ENCODE measurements at places on chromosomes 6 and 20.

DNA sequence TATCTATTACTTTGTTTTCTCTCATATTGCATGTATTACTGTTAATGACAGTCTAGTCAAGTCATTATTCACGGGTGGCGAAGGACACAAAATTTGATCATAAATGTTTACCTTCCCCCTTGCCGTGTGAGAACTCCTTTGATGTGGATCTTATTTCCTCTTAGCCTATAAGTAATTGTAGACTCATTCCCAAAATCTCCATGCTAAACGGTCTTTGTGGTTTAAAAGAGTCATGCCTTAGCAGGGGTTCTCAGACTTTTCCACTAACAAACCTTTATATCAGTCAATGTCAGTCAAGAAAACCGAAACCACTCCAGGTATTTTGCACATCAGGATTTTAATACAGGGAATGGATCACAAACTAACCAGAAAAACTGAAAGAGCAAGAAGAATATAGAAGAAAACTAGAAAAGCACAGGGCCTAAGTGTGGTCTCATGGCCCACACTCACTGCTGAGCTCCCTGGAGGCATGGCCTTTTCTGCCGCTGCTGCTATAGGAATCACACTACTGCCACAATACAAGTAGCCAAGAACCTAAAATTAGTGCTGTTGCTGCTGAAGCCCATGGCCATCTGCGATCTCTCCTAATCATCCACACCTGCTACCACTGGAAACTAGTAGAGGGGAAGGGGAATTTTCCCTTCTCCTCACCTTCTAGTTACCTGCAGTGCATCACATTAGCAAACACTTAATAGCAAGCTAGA is 186.0 kb upstream of the POU3F2 start:
- no peak for DNase-seq

DNA sequence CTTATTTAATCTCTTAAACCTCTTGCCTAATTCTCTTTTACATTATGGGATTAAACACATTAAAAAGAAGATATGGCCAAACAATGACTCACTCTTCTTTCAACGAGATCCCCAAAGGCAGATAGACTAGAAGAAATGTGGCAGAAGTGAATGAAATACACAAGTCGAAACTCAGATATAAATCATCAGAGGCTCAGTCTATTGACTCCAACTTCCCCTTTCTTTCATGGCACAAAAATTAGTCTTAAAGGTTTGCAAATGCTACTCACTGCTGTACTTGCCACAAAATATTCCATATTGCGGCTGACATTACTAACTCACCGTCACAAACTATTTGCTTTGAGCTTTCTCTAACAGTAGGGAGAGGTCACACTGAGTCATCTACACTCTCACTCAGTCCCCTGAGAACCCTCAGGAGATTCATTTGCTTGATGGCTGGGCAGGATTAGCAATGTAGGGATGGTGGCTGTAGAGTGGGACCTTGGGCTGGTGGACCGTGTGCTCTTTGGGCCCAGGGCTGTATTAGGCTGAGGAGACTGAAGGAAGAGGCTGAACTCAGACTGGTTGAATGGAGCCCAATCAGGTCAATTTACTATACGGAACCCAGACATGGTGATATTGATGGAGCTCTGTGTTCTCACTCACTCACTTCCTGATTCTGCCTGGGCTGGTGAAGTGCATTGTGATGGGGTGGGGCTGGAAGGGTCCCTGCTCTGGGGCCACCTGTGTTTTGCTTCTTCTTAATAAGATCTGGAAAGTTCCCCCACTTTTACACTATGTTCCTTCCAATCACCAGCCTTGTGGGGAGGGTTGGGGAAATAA is 42.8 kb upstream of the UBR2 start:
- no peak for DNase-seq

DNA sequence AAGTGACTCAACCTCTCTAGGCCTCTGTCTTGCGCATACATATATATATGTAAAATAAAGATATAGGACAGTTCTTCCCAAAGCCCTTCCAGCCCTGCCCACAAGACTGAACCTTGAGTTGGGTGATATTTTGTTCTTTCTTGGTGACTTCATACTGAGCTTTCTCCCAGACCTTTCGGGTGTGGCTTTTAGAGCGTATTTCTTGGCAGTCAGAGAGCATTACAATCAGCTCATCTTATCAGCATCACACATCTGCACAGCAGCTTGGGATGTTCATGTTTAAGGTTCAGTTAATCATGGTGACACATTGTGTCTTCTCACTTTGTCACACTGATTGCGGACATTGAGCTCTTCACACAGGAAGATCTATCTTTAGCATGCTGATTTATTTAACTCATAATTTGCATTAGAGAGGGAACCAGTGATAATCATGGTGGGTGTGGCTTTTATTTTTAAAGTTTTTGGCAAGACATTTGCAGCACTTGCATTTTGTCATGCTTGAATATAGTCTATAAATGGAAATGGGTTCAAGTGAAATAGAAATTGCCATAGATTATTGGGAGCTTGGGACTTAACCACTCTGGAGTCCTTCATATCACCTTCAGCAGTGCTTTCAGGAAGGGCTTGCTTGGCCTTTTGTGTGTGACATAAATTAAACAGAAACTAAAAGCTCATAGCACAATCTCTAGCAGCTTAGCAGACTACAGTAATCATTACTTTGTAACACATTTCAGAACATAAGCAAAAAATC is 8.3 kb downstream of the KIF3B start:
- DNase-seq = no peak

DNA sequence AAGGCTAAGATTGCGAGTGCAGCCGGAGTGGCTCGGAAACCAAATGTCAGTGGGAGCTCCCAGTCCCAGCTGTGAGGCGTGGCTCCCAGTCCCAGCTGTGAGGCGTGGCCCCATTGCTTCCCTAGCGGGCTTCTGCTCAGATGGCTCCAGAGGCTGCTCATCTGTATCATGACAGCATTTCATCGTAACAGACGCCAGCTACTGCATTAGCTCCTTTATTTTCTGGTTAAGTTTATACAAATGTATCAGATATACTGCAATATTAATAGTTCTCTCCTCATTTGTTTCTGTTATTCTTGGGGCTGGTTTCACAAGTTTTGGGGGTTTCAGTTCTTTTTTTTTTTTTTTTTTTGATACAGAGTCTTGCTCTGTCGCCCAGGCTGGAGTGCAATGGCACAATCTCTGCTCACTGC is 34.7 kb upstream of the TBXT start:
- no peak for DNase-seq

- no peak for DNase-seq
Measured at GRCh38 chr20:59453759-59454560, 150.4 kb upstream of the PHACTR3 start.

DNA sequence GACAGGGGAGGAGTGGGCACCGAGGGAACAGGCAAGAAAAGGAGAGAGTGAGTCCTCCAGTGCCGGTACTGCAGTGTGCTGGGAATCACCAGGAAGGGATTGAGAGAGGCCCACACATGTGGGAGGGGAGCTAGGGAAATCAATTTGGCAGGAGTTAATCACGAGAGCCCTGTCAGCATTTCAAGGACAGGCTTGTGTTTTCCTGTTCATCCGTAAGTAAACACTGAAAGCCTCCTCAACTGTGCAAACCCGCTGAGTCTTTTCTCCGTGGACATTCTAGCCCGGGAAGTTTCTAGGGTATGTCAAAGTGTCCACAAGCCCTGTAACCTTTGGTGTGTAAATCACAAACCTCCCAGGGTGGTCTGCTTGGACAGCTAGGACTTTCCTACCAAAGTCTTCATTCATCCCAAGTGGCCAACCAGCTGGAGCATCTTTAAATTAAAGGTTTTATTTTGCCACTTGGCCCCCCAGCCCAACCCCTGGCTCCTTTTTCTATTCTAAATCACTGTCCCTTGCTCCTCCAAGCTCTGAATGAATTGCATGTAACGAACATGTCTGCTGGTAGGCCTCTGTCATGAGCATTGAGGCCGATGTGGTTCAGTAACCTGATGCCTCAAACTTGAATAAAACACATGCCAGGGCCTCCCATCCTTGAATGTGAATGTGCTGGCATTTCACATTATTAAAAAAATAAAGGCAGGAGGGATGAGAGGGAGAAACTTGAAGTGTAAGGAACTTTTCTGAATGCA is 149.1 kb downstream of the ZNF217 start:
- DNase-seq = no peak

- DNase-seq = no peak
Measured at GRCh38 chr6:36769183-36769675, 70.0 kb downstream of the CPNE5 start.

GRCh38 chr20:33191955-33192354 is 24.0 kb downstream of the BPIFA2 start:
- no peak for DNase-seq

- no peak for DNase-seq
Measured at GRCh38 chr6:127695108-127695507, 118.1 kb downstream of the C6orf58 start.

GRCh38 chr20:63206878-63207277 is 9.1 kb downstream of the YTHDF1 start:
- no peak for DNase-seq

- no peak for DNase-seq
Measured at GRCh38 chr20:11520596-11520995, 397.1 kb upstream of the BTBD3 start.

DNA sequence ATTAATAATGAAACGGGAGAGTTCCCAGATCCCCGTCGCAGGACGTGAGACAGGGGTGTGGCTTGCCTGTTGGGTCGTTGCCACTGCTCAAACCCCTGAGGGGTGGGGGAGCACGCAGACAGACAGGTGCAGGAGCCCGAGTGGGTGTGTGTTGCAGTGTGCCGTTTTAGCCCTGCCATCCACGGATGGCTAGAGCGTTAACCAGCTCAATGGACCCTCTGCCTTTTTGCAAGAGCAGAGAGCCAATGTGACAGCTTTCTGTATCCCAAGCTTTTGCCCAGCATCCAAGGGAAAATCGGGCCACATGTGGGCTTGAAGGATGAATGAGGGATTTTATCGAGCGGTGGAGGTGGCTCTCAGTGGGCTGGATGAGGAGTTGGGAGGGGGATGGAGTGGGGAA is 237.9 kb downstream of the TSHZ2 start:
- no peak for DNase-seq

All from activated T-helper 1 cell treated with anti-CD3 and anti-CD28 coated beads, Interleukin-2, amount 50 U/mL, for 16 hours (primary cell).